Tongue (tissue), 3 donors: ENCODE measurements at places on chromosomes 4 and X. TPM values are rescaled to one million over a fixed set of nuclear protein-coding genes. Genes with fewer than 3 reads are reported as not detected.

Gene SHROOM3
- total RNA-seq: 17.5 TPM

Gene ASMT
- total RNA-seq: not detected

DNA sequence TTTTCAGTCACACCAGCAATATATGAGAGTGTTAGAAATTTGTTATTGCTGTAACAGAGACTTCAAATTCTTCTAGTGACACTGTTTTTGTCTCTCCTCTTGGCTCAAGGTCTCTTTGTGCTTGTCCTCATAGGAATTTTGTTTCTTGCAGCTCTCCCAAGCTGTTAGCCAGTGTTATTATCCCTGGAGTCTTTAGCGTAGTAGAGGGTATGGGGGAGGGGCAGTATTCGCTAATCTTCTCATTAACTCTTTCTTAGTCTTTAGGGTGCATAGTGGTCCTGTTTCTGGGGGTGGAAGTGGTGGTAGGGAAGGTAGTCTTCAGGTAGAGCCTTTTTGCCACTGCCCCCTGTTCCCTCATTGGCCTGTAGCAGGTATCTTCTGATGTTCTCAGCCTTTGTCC lies 79.4 kb downstream of the JADE3 start:
- DNase-seq: no peak

DNA sequence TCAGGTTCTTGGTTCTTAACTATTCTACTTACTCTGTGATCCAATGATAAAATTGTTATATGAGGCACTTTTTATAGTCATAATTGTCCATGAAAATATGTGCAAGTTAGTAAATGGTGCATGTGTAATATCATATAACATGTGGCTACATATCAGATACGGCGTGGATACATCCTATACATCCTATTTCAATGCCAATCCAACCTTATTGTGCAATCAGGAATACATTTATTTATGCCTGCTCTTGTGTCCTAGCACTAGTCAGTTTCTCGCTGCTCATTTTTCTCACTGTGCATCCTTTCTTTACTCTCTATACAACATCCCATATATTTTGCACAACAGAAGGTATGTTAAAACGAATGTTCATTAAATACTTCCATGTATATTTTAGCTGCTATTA lies 1141.1 kb downstream of the FAT4 start:
- no peak for DNase-seq

GRCh38 chr4:22607382-22607781 lies 85.4 kb upstream of the GBA3 start:
- DNase-seq: peak; percentile 53

GRCh38 chr4:138199568-138200235 lies 42.4 kb downstream of the SLC7A11 start:
- DNase-seq: peak; percentile 44

Gene UGT2B17
- not detected for total RNA-seq

Gene MAN2B2
- 8.4 TPM for total RNA-seq

Gene ZMAT1
- 3.7 TPM for total RNA-seq

- DNase-seq: no peak
Observed at GRCh38 chr4:13783800-13784411, 156.4 kb upstream of the BOD1L1 start.

Gene TBC1D8B
- total RNA-seq: 13.0 TPM

DNA sequence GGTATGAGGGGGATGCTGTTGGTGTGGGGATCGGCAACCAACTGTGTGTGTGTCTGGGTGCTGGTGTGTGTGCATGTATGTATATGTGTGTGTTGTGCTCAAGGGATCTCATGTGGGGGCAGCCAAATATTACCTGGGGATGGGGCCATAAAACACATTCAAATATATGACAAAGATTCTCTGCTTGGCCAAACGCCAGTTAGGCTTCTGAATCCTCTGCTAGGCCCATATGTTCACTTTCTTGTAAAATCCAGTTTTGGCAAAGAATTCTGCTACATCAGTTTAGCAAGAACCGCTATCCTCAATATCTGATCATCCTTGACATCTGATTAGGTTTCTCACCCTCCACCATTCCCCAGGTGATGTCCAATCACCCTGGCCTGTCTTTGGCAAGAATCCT lies 106.6 kb downstream of the RASL11B start:
- no peak for DNase-seq

Gene FOXR2
- total RNA-seq: not detected

- DNase-seq: no peak
Observed at GRCh38 chr4:47143261-47143660, 111.9 kb downstream of the GABRB1 start.

Gene SFRP2
- total RNA-seq: 111 TPM

GRCh38 chr4:74092957-74093356 lies 6.0 kb downstream of the CXCL2 start:
- DNase-seq: no peak

DNA sequence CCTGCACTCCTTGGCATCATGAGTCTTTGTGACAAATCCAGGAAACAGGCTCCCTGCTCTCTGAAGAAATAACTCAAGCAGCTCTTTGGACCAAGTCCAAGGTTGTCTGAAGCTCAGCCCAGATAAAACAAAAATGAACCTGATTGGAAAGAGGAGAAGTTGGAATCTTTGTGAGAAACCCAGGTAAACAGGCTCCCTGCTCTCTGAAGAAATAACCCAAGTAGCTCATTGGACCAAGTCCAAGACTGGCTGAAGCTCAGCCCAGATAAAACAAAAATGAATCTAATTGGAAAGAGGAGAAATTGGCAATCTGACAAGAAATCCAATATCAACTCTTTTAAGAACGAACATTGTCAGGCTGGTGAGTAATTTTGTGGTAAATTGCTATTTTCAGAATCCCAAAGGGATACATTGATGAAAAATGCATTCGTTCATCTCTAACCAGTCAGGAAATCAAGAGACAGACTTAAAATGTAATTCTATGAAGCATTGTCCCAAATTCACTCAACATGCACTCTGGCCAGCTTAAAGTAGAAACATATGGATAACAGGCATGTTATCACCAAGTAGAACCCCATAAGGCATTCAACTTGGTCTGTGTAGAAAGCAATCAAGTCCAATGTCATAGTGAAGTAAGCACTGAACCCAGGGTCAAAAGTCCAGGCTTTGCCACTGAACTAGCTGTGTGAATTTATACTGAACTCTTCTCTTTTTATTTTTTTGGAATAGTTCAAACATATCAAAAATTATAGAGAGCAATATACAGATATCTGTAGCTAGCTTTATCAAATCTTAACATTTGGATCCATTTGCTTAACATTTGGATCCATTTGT lies 16.8 kb upstream of the NFXL1 start:
- DNase-seq: peak; percentile 10

Gene SLC7A11
- 0.62 TPM for total RNA-seq

- DNase-seq: no peak
Observed at GRCh38 chrX:48806081-48806480, 4.2 kb downstream of the HDAC6 start.

Gene DCAF4L1
- not detected for total RNA-seq

- DNase-seq: no peak
Observed at GRCh38 chrX:80749404-80749803, 60.3 kb downstream of the BRWD3 start.

Gene FNIP2
- total RNA-seq: 53.5 TPM

- DNase-seq: peak; percentile 4
Observed at GRCh38 chr4:155907556-155907955, 4.1 kb downstream of the TDO2 start.

GRCh38 chr4:143285696-143286437 lies 50.8 kb upstream of the GAB1 start:
- DNase-seq: peak; percentile 66

GRCh38 chr4:44210750-44211149 lies 237.9 kb downstream of the KCTD8 start:
- DNase-seq: no peak

DNA sequence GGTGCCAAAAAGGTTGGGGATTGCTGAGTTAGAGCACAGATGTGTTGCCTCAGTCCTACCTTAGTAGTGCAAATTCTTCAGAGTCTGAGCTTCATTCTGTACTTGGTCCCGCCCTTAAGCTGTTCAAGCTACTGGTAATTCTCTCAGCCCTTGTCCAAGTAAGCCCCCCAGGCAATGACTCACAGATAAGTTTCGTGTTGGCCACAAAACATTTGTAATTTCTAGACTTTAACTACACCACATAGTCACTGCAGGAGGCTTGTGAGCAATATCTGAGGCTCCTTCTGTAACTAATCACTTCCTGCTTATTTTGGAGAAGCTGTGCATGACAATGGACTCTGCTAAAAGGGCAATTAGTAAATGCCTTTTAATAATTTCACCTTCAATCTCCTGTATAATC lies 1420.5 kb downstream of the PCDH7 start:
- no peak for DNase-seq
